ENCODE measurements at places on chromosomes 16 and 17.

- DNase-seq = no peak
Measured at GRCh38 chr17:32209608-32210007, 56.0 kb upstream of the RHBDL3 start.

DNA sequence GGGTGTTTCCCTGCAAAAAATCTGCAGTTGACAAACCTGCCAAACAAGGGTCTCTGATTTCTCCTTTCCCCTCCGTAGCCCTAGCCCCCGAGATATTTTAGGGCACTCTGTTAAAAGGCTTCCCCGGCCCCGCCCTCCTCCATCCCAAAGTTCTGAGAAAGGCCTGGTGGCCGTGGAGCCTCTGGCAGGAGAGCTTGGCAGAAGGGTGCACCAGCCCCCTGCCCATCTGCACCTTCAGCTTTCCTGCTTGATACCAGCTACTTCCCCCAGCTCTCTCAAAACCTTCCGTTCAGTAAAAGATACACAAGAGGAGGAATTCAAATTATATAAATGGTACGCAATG lies 711 bp upstream of the CANT1 start:
- DNase-seq = no peak

- no peak for DNase-seq
Measured at GRCh38 chr17:78917451-78918275, 7.5 kb downstream of the TIMP2 start.

GRCh38 chr17:72334205-72334604 lies 213.4 kb downstream of the SOX9 start:
- no peak for DNase-seq
